ENCODE measurements at places on chromosomes 3 and 15. TPM values are rescaled to one million over a fixed set of nuclear protein-coding genes. Genes with fewer than 3 reads are reported as not detected.

DNA sequence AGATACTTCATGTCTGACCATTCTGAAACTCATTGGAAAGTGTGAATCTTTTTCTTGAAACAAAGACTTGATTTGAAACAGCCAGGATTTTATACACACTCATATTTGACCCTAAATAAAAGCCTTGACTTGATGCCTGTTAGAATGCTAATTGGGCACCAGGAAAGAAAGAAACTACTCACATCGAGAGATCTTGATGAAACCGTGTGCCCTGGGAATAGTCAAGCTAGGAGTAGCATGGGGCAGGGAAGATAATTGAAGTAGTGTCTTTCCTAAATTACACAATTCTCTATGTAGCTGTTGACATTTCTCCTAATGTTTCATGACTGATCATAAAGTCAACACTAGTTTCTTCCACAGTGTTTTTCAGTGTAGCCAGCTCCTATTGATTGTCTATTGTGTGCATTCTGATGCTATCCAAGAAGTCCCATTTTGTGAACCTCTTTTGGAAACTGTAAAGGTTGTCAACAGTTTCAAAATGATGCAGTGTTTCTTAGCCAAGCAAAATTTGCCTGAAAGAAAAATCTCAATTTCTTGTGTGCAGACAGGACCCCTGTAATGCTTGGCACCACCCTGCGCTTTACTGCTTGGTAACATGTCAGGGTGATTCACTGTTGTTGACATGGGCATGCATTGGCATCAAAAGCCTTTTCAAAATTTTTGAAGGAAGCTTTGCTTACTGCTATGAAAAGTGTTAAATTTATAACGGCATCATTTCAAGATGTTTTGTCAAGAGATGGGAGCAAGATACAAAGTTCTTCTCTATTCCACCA, 52.5 kb upstream of the OTOL1 start:
- no peaks in the 10 kb centered on the region for H3K36me3 ChIP-seq
- DNase-seq, result no peak
- no peaks in the 10 kb centered on the region for H3K4me1 ChIP-seq
- H3K27me3 ChIP-seq, result no peaks in the 10 kb centered on the region
- H3K4me3 ChIP-seq, result no peak overlapping the region
- H3K27ac ChIP-seq, result no peak overlapping the region

- H3K27me3 ChIP-seq, result no peaks in the 10 kb centered on the region
- DNase-seq, result no peak
- H3K4me3 ChIP-seq, result no peak overlapping the region
- no peaks in the 10 kb centered on the region for H3K4me1 ChIP-seq
Measured at GRCh38 chr15:91679447-91679846, 174.1 kb upstream of the SLCO3A1 start.

DNA sequence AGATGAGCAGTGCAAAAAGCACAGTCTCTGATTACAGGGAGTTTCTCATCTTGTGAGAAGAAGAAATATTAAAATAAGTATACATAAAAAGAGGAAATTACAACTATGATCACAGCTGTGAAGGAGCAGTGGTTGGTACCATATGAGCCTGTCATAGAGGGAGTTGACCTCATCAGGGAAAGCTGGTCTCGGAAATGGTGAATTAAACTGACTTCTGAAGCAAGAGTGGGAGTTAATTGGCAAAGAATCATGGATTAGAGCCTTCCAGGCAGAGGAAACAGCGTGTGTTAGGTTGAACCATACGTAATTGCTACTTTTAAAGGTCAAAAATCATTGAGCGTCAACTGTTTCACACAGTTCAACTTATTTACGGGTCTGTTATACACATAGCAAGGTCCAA, 539.1 kb downstream of the EDEM1 start:
- no peaks in the 10 kb centered on the region for H3K36me3 ChIP-seq
- no peak overlapping the region for H3K4me3 ChIP-seq
- H3K4me1 ChIP-seq, result no peaks in the 10 kb centered on the region
- H3K27me3 ChIP-seq, result no peaks in the 10 kb centered on the region
- H3K27ac ChIP-seq, result no peak overlapping the region
- no peak for DNase-seq

DNA sequence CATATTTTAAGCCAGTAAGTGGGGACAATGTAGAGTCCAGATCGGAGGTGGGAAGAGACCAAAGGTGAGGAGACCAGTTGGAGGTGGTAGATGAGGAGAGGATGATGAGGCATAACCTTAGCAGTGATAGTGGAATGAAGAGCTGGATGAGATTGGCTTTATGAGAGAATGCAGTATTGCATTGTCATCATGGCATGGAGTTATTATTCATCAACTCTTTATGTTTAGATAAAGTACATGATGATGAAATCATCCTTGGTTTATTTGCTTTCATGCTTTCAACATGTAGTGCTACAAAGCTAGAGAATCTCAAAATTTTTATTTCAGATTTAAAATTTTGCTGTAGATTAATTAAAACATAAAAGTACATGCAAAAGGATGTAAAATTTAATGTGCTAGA, 64.0 kb downstream of the PPM1L start:
- no peaks in the 10 kb centered on the region for H3K27me3 ChIP-seq
- no peak for DNase-seq

GRCh38 chr3:196431181-196432136, 768 bp downstream of the UBXN7 start:
- H3K27ac ChIP-seq, result peak overlapping the region; percentile 56
- no peaks in the 10 kb centered on the region for H3K4me1 ChIP-seq
- DNase-seq, result peak; percentile 77
- H3K27me3 ChIP-seq, result no peaks in the 10 kb centered on the region
- peak overlapping the region; percentile 88 for H3K4me3 ChIP-seq

DNA sequence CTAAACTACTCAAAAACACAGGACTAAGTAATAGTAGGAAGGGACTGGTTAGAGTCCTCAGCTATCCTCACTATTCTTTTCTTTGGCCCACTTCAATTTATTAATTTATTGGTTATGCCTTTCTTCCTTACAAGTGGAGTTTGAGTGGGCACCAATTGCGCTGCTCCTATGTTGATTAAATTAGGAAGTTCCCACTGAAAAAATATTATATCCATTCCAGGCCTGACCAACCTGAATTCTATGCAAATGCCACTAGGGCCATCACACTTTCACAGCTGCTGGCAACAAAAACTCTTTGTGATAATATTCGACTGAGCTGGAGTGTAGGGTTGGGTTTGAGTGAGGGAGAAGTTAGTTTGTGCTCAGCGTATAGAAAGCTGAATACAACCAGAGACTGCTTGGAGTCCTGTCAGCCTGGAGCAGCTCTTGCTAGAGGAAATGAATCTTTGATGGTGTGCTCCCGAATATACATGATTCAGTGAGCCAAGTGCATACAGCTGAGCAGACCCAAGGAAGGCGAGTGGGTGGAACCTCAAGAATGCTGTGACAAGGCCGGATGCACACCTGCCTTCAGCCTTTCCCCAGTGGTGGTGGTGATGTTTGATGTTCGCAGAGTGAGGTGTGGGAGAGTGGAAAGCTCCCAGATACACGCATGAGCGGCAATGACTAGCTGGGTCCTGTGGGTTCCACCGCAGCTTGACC, 1.5 kb downstream of the ARHGEF3 start:
- no peaks in the 10 kb centered on the region for H3K27me3 ChIP-seq
- no peaks in the 10 kb centered on the region for H3K36me3 ChIP-seq
- H3K4me3 ChIP-seq, result peak overlapping the region; percentile 91
- peak; percentile 72 for DNase-seq

GRCh38 chr15:99917252-99917651, 184.0 kb upstream of the LYSMD4 start:
- no peaks in the 10 kb centered on the region for H3K27me3 ChIP-seq
- H3K4me3 ChIP-seq, result no peak overlapping the region
- H3K4me1 ChIP-seq, result no peaks in the 10 kb centered on the region
- peak; percentile 60 for DNase-seq
- no peak overlapping the region for H3K27ac ChIP-seq

DNA sequence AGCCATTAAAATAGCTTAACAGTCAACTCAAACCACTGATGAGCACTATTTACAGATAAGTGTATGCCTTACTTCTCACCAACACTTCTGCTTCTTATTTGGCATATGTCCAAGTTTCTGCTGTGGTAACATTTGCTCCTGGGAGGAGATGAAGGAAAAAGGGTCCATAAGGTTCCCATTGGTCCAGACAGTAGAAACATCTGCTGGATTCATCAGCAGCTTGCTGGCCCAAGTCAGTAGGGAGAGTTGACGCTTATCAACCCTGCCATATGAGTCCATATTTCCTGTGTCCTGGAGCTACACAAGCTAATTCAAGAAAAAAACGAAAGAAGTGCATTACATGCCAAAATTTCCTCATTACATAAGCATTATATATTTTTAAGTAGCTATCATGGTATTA, 824.5 kb downstream of the CADM2 start:
- no peak overlapping the region for H3K4me3 ChIP-seq
- no peaks in the 10 kb centered on the region for H3K36me3 ChIP-seq
- no peaks in the 10 kb centered on the region for H3K27me3 ChIP-seq
- no peak overlapping the region for H3K27ac ChIP-seq

- no peak overlapping the region for H3K4me3 ChIP-seq
- H3K36me3 ChIP-seq, result no peaks in the 10 kb centered on the region
- H3K27ac ChIP-seq, result no peak overlapping the region
Measured at GRCh38 chr3:134694466-134694865, 43.6 kb upstream of the KY start.

GRCh38 chr3:141305436-141305835, 62.9 kb upstream of the ZBTB38 start:
- no peaks in the 10 kb centered on the region for H3K4me1 ChIP-seq
- no peaks in the 10 kb centered on the region for H3K27me3 ChIP-seq
- no peak overlapping the region for H3K27ac ChIP-seq
- H3K4me3 ChIP-seq, result no peak overlapping the region

- no peaks in the 10 kb centered on the region for H3K36me3 ChIP-seq
- H3K27ac ChIP-seq, result no peak overlapping the region
- H3K4me1 ChIP-seq, result no peaks in the 10 kb centered on the region
- H3K27me3 ChIP-seq, result no peaks in the 10 kb centered on the region
- DNase-seq, result no peak
- H3K4me3 ChIP-seq, result no peak overlapping the region
Measured at GRCh38 chr15:38905632-38906031, 341.0 kb upstream of the RASGRP1 start.

GRCh38 chr3:53753518-53754183, 92.6 kb downstream of the CHDH start:
- DNase-seq, result no peak
- no peaks in the 10 kb centered on the region for H3K4me1 ChIP-seq
- peaks cover 4% of the 10 kb centered on the region for H3K36me3 ChIP-seq
- H3K27me3 ChIP-seq, result no peaks in the 10 kb centered on the region
- H3K4me3 ChIP-seq, result no peak overlapping the region

GRCh38 chr15:91456921-91457320, 356.9 kb downstream of the SV2B start:
- H3K27me3 ChIP-seq, result no peaks in the 10 kb centered on the region
- H3K36me3 ChIP-seq, result no peaks in the 10 kb centered on the region
- DNase-seq, result no peak
- no peak overlapping the region for H3K27ac ChIP-seq

- H3K4me1 ChIP-seq, result no peaks in the 10 kb centered on the region
- H3K27ac ChIP-seq, result no peak overlapping the region
- no peaks in the 10 kb centered on the region for H3K36me3 ChIP-seq
Measured at GRCh38 chr15:34737477-34737876, 17.3 kb downstream of the GJD2 start.

DNA sequence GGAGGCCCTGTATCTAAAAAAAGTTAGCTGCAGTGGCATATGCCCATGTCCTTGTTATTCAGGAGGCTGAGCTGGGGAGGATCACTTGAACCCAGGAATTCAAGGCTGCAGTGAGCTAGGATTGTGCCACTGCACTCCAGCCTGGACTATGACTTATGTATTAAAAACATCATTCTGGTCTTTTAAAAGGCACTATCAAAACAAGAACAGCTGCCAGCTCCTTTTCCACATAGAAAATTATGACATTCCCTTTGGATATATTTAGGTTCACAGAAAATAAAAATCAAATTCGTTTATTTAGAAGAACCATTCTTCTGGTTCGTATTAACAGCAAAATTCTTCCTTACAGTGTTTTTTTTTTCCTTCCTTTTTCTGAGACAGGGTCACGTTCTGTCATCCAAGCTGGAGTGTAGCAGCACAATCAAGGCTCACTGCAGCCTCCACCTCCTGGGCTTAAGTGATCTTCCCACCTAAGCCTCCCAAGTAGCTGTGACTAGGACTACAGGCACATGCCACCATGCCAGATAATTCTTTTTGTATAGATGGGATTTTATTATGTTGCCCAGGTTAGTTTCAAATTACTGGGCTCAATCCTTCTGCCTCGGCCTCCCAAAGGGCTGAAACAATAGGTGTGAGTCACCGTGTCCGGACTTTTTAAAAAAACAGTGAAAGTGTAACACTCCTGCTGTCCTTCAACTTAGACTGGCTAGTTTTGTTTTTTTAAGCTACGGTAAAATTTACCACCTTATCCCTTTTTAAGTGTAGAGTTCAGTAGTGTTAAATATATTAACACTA, 13.9 kb downstream of the ICE2 start:
- DNase-seq, result no peak
- H3K27ac ChIP-seq, result no peak overlapping the region
- no peaks in the 10 kb centered on the region for H3K4me1 ChIP-seq
- peaks cover 7% of the 10 kb centered on the region for H3K36me3 ChIP-seq

GRCh38 chr3:155283092-155284056, 10.1 kb downstream of the STRIT1 start:
- no peaks in the 10 kb centered on the region for H3K36me3 ChIP-seq
- DNase-seq, result no peak
- H3K4me3 ChIP-seq, result no peak overlapping the region
- H3K4me1 ChIP-seq, result peaks cover 2% of the 10 kb centered on the region
- H3K27ac ChIP-seq, result no peak overlapping the region
- no peaks in the 10 kb centered on the region for H3K27me3 ChIP-seq

DNA sequence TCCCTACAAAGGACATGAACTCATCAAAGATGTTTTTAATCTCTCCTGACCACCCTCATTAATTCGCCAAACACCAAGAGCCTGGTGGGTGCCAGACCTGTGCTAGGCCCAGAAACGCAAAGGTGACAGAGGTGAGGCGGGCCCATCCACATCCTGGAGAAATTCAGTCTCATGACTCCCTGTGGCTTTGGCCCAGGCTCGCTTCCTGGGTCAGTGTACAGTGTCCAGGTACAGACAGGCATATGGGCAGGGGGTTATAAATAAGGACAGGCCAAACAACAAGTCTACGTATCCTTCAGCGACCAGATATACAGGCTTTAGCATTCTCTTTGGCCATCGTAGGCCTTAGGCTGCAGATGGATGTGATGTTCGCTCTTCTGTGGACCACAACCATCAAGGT, 945 bp upstream of the PLA2G4F start:
- no peak for DNase-seq
- no peaks in the 10 kb centered on the region for H3K27me3 ChIP-seq
- peaks cover 3% of the 10 kb centered on the region for H3K4me1 ChIP-seq
- H3K36me3 ChIP-seq, result peaks cover 27% of the 10 kb centered on the region

The SLC6A11 gene
- total RNA-seq, result 0.38 TPM

The ZNF860 gene
- total RNA-seq, result 5.9 TPM

The CLDN18 gene
- total RNA-seq, result not detected

The ALDH1L1 gene
- 60.0 TPM for total RNA-seq

The SPINK8 gene
- total RNA-seq, result not detected

The SLC22A14 gene
- 0.19 TPM for total RNA-seq

The ISLR gene
- total RNA-seq, result 30.2 TPM
